HS-27A (cell line): ENCODE measurements at places on chromosomes 4 and X.

DNA sequence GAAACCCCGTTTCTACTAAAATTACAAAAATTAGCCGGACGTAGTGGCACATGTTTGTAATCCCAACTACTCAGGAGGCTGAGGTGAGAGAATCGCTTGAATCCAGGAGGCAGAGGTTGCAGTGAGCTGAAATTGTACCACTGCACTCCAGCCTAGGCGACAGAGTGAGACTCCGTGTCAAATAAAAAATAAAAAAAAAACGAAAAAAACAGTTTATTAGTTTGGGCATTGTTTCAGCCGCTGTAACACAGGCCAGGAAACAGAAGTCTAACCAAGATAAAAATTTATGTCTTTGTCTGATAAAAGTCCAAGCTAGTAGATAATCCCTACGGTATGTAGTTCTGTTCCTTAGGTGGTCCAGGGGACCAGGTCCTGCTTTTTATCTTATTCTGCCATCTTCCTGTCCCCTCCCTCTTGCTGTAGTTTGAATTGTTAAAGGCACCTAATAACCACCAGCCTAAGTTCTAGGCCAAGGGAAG is 21.4 kb downstream of the USO1 start:
- no peak for DNase-seq

DNA sequence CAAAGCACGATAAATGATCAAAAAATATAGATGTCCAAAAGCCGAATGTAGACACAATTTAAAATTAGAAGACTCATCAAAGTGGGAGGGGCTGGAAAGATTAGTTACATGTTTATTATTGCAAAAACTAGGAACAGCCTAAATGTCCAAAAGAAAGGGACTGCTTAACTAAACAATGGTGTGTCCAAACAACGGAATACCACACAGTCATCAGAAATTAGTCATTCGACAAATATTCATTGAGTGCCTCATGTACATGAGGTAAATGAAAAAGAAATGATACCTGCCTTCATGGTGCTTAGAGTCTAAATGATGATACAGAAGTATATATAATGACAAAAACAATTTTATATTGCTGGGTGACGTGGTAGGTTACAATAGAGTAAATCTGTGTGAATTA is 139.7 kb downstream of the MAML3 start:
- no peak for DNase-seq

DNA sequence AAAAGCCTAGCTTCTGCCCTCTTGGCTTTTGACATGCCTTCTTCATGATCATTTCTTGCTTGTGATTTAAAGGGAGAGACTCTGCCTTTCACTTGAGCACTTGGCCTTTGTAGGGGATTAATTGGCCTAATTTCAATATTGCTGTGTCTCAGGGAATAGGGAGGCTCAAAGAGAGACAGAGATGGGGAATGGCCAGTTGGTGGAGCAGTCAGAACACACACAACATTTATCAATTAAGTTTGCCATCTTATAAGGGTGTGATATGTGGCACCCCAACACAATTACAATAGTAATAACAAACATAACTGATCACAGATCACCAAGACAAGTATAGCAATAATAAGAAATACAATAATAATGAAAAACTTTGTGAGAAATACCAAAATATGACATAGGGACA is 122.5 kb upstream of the VCX start:
- no peak for DNase-seq

- no peak for DNase-seq
Observed at GRCh38 chr4:137952116-137952515, 290.0 kb downstream of the SLC7A11 start.
